ENCODE measurements at places on chromosomes 16 and 17.

GRCh38 chr16:17147942-17148341, 322.8 kb downstream of the XYLT1 start:
- no peak for DNase-seq

DNA sequence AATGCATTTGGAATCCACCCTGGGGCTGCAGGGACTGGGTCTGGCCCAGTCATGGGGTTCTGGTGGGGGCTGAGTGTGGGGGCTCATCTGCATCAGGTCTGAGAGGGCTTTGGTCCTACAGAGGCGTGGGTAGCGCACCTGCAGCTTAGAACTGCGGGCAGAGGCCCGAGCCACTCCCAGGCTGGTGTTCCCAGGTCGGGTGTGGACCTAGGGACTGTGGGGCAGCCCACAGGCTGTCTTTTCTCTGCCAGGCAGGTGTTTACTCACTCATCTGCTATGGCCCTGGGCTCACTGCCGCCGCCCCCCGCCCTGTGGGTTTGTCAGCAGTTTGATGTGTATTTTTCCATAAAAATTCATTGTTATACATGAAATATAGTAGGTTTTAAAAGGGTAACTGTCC, 27.0 kb upstream of the DOC2B start:
- no peak for DNase-seq

- DNase-seq: no peak
These were observed 11.8 kb upstream of the TEKT1 start for GRCh38 chr17:6843241-6843880.

- DNase-seq: no peak
These were observed 11.1 kb downstream of the BPTF start for GRCh38 chr17:67836205-67836987.

- no peak for DNase-seq
These were observed 129.6 kb downstream of the CPPED1 start for GRCh38 chr16:12674071-12674470.

All from stimulated activated CD8-positive, alpha-beta memory T cell treated with anti-CD3 and anti-CD28 coated beads, Interleukin-7, amount 100 ng/mL, for 1 hour (primary cell).